Activated naive CD4-positive, alpha-beta T cell (primary cell): ENCODE measurements at places on chromosomes 5 and 9.

GRCh38 chr5:24624872-24625271, 19.9 kb downstream of the CDH10 start:
- no peak for DNase-seq

DNA sequence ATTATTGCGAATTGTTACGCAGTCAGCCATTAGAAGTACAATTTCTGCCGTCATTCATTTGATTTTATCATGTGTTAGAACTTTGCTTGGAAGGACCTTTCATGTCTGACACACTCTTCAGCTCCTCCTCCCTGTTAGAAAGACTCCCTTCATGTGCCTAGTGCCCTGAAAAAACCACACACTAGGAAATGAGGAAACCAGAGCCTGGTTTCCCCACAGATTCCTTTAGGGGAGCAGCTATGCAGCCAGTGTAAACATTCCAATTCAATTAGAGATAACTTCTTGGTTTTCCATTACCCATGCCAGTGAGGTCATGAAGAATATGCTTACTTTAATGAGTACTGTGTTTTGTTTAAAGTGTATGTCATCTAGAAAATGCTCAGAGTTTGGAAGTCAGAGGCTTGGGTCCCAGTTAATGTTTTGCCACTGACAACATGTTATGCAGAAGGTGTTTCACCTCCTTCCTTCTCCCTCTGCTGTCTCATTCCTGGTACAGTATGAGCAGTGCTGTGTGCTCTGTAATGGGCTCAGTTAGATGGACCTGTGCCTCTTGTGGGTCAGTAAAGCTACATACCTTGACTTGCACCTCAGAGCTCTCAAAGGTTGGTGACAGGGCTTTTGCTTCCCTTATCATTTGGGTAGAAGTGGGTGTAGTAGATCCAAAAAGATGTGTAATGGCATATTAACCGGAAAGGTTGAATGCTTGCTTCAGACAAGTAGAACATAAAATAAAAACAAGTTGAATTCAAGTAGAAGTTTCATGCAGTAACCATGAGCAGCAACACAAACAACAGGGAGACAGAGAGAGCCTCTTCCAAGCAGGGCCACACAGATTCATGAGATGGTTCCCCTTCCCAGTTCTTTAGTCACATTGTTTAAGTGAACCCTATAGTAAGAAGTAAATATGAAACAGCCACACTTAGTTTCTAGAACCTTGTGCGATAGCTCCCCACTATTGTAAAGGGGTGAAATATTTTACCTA, 52.6 kb upstream of the TNFAIP8 start:
- no peak for DNase-seq

DNA sequence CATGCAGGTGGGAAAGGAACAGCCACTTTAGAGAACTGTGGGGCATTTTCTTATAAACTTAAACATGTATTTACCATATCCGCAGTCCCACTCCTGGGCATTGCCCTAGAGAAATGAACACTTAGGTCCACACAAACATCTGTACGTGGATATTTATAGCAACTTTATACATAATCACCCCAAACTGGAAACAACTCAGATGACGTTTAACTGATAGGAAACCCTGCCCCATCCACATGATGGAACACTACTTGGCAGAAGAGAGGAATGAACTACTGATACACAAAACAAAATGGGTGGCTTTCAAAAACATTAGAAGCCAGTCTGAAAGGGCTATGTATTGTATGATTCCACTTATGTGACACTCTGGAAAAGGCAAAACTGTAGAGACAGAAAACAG, 22.4 kb downstream of the ECM2 start:
- no peak for DNase-seq

GRCh38 chr5:2136728-2137333, 254.1 kb upstream of the IRX4 start:
- DNase-seq: no peak

- DNase-seq: no peak
Measured at GRCh38 chr9:73137914-73138313, 13.8 kb upstream of the ANXA1 start.

- no peak for DNase-seq
Measured at GRCh38 chr5:108884736-108885135, 137.0 kb downstream of the FER start.

DNA sequence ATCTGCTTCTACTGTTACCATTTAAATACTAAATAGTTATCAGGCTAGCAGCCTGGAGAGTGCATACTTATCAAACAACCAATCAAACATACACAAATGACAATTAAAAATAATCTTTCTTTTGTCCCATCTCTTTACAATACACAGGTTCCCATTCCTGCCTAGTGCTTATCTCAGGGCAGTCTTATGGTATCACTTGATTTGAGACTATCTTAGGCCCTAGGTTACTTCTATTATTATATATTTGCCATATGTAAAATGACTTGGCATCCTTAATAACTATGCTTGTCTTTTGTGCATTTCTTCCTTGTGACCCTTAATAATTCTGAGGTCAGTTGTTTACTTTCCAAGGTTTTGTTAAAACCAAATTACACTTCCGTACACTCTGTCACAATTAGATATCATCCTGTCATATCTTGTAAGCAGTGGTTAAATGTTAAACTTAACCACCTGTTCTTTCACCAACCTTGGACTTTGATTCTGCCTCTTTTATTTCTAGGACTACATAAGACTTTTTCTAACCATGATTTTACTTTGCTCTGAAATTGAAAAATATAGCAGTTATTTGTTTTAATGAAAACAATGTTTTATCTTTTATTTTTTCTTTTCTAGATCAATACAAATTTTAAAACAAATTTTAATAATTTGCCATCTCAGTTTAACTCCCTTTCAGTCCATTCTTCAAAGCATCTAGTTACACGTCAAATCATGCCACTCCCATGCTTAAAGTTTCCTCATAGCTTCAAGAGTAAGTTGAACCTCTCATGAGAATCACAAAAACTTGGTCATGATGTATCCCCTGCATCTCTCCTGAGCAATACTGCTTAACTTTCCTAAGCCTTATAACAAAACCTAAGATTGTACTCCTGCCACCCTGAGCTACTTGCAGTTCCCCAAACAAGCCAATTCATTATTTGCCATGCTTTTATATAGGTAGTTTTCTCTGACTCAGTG, 281.3 kb downstream of the HCN1 start:
- DNase-seq: no peak

DNA sequence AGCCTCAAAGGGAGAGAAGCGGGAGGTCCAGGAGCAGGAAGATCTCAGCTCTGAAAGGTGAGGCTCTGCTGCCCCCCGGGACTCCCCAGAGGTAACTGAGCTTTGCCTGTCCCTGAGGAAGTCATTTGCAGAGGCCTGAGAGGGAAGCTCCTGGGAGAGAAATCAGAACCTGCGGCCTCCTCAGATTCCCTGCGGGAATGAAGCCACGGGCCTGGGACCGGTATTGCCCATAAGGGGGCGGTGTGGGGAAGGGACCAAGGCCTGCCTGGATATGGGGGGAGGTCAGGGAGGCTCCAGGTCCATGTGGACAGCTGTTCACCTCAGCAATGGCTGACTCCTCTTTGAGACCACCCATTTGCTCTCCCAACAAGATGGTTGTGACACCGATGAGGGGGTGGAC, 1.3 kb downstream of the SPATA31E1 start:
- DNase-seq: no peak

DNA sequence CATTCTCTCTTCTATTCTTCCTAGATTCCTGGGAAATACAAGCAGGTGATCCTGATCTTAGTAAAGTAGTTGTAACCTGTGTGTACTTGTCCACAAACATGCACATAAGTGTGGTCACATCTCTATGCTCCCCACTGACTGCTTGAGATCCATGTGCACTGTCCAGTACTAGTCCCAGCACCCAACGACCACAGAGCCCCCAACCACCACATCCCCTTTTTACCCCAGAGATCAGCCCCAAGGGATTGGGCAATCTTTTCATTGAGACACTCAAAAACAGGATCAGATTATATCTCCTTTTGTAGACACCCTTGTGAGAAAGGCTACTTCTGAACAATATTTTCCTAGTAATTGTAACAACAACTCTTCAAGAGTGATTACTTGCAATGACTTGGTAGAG, 240.6 kb downstream of the ACTL7B start:
- no peak for DNase-seq

DNA sequence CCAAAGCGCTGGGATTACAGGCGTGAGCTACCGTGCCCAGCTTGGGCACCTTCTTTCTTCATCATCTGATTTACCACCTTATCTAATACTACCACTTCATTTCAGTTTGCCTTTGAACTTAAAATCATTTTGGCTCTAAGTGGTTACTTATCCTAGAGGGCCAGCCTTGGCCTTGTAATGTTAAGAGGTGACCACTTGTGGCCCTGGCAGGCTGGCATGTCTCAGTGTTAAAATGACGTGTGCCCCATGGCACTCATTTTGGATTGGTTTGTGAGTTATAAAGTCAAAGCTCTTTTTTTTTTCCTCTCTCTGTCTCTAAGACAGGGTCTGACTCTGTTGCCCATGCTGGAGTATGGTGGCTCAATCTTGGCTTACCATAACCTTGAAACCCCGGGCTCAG, 17.8 kb downstream of the HABP4 start:
- no peak for DNase-seq

GRCh38 chr5:92337772-92338234, 954.7 kb upstream of the ARRDC3 start:
- DNase-seq: no peak

GRCh38 chr9:25322142-25322541, 356.1 kb downstream of the TUSC1 start:
- no peak for DNase-seq

GRCh38 chr5:6567068-6567467, 65.8 kb downstream of the NSUN2 start:
- DNase-seq: no peak

DNA sequence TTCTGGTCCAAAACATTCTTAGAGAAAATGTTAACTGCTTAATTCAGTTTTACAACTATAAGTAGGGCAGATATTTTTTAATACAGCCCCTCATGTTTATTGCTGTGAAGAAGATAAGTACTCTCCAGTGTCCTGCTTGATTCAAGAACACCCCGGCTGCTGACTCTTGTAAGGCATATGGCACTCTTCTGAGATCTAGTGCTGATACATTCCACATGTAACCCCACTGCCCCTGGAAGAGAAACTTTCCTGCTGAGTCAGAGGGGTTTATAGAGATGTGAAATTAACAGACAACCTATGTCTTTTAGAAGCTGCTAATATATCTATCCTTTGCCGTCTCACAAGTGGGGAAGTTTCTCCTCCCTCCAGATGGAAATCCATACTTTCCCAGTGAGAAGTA, 1.0 kb upstream of the MINAR2 start:
- DNase-seq: no peak

DNA sequence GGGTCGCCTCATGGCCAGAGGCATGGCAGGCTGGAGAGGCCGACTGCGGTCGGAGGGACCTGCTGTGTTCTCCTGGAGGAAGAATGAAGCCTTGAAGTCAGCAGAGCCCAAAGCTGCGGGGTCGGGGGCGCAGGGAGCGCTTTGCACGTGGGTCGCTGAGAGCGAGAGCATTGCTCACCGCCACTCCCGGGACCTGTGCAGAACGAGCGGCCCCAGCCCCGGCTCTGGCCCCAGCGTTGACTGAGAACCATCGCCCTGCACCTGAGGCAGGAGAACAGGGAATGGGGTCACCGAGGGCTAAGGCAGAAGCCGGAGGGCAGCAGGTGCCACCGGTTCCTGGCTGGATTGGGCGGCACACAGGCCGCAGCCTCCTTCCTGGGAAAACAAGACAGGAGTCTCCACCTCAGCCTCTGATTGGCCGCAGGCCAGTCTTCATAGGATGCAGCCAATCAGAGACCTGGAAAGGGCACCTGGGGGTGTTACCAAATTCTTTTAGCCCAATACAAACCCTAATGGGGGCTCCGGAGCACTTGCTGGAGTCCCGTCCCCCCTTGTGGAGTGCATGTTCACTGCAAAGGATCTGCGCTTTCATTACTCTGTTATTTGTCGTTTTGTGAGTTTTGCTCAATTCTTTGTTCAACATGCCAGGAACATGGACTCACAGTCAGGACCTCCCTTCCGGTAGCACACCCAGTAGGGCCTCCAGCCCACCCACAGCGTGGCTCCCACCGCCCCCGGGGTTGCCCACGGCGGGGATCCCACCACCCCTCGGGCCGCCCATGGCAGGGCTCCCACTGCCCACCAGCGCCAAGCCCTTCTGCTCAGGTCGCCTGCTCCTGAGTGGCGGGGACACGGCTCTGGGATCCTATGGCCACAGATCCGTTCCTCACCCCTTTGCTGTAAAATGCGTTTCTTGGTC, 24.7 kb upstream of the SLC6A19 start:
- no peak for DNase-seq

- no peak for DNase-seq
Measured at GRCh38 chr5:129077433-129078075, 17.0 kb upstream of the ISOC1 start.

GRCh38 chr5:72252574-72253155, 67.4 kb downstream of the MRPS27 start:
- DNase-seq: no peak

- no peak for DNase-seq
Measured at GRCh38 chr9:9498846-9499245, 1114.0 kb downstream of the PTPRD start.

- no peak for DNase-seq
Measured at GRCh38 chr5:150073086-150073625, 13.2 kb downstream of the CSF1R start.

DNA sequence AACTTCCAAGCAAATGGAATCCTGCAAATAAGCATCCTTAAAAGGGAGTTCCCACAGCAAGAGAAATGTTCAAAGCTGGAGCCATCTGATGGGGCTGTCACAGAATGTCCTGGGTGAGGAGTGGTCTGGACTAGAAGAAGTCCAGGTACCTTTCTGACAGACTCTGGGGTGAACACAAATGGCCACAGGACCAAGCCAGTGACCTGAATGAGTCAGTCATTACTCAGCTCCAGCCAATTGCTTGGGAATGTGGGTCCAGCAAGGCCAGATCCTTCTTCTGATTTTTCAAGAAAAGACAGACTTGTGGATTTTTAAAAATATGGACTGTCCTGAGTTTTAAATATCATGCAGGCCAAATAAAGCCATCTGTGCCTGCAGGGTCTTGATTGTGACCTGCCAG, 30.1 kb downstream of the GALNT10 start:
- no peak for DNase-seq

DNA sequence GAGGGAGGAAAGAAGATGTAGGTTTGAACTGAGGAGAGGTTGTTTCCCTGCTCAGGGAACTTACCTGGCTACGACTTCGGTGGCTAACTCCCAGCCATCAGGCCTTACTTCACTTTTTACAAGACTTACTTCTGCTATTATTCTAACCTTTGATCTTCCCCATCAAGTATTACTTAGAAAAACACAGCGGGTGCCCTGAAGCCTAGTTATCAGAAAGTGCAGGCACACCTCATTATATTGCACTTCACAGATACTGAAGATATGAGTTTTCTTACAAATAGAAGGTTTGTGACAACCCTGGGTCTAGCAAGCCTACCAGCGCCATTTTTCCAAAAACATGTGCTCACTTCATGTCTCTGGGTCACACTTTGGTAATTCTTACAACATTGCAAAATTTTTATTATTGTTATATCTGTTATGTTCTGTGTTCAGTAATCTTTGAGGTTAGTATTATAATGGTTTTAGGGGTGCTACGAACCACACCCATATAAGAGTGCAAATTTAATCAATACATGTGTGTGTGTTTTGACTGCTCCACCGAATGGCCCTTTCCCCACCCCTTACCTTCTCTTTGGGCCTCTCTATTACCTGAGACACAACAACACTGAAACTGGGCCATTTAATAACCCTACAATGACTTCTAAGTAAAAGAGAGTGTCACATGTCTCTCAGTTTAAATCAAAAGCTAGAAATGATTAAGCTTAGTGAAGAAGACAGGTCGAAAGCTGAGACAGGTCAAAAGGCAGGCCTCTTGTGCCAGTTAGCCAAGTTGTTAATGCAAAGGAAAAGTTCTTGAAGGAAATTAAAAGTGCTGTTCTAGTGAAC, 2102.7 kb upstream of the WWC1 start:
- DNase-seq: no peak

- DNase-seq: no peak
Measured at GRCh38 chr9:134557331-134557730, 84.3 kb upstream of the COL5A1 start.
